ENCODE measurements at places on chromosomes 11 and 22.

DNA sequence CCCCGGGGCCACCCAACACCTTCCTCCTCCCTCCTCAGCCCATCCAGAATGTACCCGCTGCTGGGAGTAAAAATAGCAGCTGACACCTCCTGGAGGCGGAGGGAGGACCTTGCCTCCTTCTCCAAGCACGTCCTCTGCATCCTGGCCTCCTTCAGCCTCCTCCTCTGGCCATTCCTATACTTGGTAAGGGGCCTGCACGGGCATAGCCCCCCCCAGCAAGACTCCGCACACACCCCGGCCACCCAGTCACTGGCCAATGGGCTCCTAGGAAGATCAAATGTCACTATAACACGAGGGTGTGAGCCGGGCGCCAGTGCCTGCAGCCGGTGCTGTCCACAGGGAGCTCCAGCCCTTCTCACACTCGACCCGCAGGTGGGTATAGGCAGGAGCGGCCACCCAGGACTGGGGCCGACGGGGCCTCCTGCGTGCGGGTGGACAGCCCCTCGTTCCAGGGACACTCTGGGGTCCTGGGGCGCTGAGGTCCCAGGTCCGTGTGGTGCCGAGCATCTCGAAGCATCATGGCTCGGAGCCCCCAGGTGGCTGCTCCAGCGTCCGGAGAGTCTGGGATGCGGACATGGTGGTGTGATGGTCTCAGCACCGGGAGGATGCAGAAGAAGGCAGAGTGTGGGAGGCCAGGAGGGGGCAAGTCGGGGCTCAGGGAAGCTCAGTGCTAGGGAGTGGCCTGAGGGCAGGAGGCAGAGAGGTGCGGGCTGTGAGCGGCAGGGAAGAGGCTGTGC is at the start of gene TNNT3:
Gene TNNT3, plus strand, starts transcription at position 313 of the 737 bp plus-strand sequence. CDS start 3,172 bp downstream, outside the sequence.
- DNase-seq = no peak

- DNase-seq = no peak
Observed at GRCh38 chr22:35900483-35901168, 128.0 kb downstream of the RBFOX2 start.

DNA sequence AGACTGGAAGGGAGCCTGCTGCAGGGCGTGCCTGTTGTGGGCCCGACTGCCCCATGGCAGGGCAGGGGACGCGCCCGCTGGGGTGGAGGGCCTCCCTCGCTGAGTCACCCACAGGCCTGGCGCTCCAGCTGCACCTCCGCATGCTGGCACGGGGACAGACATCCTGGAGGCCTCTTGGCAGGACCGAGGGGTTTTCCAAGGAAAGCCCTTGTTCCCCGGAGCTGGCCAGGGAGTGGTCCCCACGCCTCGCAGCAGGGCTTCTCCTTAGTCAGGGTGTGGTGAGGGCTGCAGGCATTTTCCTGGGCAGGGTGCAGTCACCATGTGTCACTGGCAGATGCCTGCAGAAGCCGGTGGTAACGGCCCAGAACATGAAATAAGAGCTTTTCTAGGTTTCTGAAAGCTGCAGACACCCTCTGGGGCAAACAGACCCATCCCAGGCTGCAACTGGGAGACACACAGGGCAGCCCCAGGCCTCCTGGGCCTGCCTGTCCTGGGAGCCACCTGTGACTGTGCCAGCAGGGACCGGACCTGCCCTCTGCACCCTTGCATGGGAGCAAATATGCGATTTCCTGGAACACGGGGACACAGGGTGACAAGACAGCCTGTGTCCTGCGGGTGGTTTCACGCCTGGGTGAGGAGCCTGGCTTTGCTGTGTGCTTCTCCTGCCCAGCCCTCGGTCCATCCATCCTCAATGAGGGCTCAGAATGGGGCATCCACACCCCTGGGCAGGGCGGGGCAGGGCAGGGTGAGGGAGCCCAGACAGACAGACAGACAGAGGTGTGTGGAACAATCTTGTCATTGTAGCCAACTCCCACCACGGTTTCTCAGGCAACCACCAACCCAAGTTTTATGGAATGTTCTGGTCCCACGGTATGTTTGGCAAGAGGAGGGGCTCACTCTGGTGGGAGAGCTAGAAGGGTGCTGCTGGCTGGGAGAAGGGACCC is 43.2 kb upstream of the FADD start:
- DNase-seq = no peak

DNA sequence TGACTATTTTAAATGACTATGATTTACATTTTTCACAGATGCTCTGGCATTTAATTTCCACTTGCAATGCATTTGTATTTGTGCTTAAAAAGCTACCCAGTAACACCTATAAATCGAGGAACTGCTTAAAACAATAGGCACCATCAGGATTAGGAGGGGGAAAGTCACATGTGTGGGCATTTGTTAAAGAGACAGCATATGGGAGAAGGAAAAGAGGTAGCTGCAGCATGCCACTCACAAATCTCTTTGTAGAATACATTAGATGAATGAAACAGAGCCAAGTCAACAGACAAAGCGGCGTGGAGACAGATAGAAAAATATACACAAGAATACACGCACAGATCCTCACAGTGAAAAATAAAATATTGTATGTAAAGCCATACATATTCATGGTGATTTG is 228.0 kb downstream of the CADM1 start:
- no peak for DNase-seq

DNA sequence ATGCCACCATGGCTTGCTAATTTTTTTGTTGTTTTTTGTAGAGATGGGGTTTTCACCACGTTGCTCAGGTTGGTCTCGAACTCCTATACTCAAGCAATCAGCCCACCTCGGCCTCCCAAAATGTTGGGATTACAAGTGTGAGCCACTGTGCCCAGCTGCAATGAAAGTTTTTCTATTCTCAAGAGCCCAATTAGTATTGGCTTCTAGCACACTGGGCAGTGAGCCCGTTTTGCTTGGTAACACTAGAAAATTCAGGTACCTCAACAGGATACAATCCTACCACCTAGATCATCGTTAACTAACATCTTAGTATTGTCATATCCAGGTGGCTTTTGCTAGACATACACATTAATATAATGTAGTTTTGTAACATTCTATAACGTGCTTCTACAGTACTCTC is 19.0 kb downstream of the SEC14L3 start:
- DNase-seq = no peak

GRCh38 chr11:77233011-77233410 is 68.5 kb downstream of the GDPD4 start:
- no peak for DNase-seq

DNA sequence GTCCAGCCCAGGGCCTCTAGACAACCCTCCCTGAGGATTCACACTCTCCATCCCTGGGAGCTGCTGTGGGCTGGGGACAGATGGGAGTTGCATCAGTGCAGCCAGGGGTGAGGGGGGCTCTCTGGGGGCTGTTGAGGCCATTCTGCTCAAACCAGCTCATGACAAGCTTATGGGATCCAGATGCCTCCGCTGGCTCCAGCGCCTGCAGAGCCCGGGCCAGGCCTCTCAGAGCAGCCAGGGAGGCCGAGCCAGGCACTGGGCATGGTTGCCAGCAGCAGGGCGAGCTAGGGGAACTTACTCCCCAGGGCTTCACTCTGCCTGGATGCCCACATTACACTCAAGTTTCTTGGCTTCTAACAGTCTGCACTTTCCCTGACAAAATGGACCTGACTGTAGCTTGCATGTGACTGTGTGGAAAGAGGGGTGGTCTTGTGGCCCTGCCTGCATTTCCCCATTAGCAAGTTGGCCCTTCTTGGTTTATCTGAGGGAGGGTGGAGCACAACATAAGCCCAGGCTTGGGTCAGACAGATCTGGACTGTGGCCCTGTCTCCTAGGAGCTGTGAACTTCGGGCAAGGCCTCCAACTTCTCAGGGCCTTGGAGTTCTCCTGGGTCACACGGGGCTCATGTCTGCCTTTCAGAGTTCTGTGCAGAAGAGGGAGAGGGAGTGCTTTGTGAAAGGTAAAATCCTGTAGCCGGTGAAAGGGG is 34.5 kb upstream of the CYB5R3 start:
- no peak for DNase-seq

GRCh38 chr11:86747801-86748200 is 52.5 kb upstream of the PRSS23 start:
- DNase-seq = no peak

GRCh38 chr11:32706985-32707741 is 87.3 kb downstream of the CCDC73 start:
- no peak for DNase-seq

DNA sequence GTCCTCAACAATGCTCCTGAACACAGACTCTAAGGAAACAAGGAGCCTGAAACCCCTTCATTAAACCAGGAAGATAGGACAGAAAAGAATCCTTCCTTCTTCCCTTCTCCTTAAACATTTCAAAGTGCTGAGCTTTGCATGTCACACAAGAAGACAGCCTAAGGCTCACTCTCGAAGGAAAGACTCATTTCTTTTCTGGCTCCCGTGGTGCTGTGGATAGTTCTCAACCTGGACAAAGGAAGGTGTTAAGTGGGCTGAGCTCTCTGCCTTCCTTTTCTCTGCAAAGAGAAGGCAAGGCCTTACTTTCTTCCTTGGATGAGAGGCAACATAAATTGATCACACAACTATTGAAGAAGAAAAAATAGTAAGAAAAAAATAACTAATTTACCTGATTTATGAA is 452.4 kb upstream of the DDI1 start:
- DNase-seq = no peak

DNA sequence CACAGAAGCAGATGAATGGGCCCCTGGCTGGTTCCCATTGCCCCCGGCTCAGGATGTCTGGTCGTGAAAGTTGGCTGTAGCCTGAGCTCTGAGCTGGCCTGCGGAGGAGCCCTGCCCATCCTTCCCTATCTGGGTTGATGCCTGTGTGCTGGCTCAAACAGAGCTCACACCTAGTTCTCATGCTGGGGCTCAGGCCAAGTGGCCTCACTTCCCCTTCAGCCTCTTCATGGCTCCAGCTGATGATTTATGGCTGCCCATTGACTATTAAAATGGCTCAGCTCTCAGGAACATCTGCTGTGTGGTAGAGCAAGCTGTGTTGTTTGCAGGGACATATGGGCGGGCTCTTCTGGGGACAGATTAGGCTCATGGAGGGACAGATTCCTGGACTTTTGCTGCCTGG is 64.7 kb downstream of the ADAMTS15 start:
- no peak for DNase-seq

- DNase-seq = no peak
Observed at GRCh38 chr22:43435851-43436811, 24.3 kb downstream of the MPPED1 start.

DNA sequence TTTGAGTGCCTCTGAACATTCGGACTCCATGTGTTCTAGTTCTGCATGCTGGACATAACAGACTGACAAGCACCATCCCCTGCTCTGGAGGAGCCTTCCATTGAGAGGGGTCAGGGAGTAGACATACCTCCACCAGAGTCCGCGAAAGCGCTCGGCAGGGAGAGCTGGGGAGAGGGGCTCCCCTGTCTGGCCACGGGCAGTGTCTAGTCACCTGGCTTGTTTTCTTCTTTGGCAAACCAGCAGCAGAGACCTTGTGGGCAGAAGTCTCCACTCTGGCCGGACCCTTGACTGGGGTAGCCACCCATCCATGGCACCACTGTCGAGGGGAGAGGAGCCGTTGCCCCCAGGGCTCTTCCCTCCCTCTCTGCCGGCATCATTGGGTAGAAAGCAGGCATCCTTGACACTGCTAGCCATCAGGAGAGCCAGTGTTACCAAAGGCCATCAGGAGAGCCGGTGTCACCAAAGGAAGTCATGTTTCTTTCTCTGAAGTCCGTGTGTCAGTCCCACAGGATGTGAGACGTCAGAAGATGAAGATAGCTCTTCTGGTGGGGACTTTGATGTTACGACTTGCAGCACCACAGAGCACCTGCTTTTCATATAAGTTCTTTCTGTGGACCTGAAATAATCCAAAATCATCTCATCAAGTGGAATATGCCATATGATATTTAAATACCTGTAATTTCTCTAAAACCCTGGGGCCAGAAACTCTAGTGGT is 305.6 kb downstream of the TBC1D22A start:
- DNase-seq = no peak

DNA sequence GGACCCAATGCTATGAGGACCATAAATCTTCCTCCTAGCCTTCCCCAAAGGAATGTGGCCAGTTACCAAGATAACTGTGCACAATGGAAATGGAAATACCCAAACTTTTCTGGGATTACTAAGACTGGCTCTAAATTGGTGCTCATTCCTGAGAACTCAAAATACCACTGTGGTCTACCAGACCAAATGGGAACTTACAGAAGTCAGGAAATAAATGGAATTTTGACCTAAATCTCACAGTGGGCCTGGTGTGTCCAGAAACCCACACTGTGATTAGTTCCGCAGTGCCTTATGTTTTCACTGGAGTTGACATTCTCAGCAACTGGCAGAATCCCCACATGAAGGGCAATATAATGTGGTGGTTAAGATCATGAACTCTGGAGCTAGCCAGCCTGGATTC is 99.4 kb upstream of the ZC3H12C start:
- no peak for DNase-seq

DNA sequence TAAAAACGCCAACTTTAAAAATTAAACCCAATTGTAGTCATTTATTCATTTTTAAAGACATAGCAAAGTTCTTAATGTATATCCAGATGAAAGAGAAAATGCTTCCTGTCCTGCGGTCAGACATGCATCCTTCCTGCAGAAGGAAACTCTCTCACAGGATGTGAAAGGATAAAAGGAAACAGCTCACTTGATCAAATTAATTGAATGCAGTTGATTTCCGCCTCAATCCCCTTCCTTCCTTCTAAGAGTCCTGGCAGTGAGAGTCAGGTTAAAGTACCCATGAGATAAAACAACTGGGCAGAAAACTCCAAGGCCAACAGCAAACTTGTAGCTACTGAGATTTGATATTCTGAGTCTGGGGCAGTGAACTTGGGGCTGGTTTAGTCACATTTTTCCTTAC is 38.5 kb downstream of the CWC15 start:
- DNase-seq = no peak

GRCh38 chr22:37816543-37817180 is 6.5 kb upstream of the GALR3 start:
- DNase-seq = no peak

- DNase-seq = no peak
Observed at GRCh38 chr22:39556970-39557841, 13.3 kb upstream of the CACNA1I start.

DNA sequence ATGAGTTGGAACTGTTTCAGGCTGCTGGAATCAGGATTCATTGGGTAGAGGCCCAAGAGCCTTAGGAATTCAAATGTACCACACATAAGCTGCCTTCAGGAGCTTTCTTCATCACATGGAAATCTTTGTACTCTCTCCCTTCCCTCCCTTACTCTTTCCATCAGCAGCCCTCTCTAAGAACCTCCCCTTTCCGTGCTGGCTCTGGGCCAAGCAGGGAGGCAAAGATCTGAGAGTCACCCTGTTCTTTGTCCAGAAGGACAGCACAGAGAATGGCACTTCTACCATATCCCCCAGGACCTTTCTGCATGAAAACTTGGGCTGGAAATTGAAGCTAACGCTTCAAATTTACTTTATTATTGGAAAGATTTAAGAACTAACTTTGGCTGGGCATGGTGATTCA is 20.7 kb upstream of the TPBGL start:
- DNase-seq = no peak

All from activated CD4-positive, CD25-positive, alpha-beta regulatory T cell treated with anti-CD3 and anti-CD28 coated beads, Interleukin-2, amount 50 U/mL, for 72 hours (primary cell).